ENCODE measurements at places on chromosomes 6 and 20.

- DNase-seq: no peak
Measured at GRCh38 chr6:75449630-75450206, 43.9 kb downstream of the FILIP1 start.

DNA sequence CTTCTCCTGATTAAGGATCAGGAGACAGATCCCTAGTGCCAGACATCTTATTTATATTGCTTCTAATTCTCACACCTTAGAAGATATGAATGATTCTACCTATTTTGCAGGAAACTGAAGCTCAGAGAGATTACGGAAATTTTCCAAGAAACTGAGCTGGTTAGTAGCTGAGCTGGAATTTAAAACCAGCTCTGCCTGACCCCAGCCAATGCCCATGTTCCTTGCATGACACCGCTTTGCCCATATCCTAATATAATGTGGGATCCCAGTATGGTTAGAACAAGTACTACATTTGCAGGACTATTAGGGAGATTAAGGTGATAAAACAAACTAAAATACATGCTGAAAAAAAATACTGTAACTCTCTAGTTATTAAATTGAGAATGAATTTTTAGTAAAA is 1.9 kb downstream of the TMEM30A start:
- DNase-seq: no peak

DNA sequence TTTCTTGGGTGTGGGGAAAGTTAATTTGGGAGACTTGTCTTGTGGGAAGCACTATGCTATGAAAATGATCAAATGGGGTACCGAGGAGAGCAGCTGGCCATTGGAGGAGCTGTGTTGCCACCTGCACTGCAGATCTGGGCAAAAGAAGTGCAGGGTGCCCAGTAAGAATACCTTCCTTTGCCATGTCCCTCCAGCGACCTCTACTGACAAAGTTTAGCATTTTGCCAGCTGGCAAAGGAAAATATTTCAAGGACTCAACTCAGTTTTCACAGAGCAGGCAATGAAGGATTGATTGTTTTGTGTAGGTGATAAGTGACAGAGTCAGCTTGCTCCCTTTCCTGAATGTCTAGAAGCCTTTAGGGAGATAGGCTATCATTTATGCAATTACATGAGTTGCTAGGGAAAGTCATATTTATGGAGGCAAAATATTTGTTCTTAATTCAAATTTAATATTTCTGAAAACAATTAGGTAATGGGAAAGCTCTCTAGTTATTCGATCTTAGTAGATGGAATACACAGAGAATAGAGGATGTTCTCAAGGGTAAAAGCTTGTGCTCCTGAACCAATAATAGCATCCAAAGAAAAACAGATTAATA is 118.4 kb downstream of the FARS2 start:
- no peak for DNase-seq

- DNase-seq: no peak
Measured at GRCh38 chr20:40540166-40540565, 148.9 kb downstream of the MAFB start.

- DNase-seq: no peak
Measured at GRCh38 chr20:51938559-51939258, 136.4 kb upstream of the SALL4 start.

All from activated CD8-positive, alpha-beta memory T cell treated with anti-CD3 and anti-CD28 coated beads for 1 hour (primary cell).